ENCODE measurements at places on chromosomes 16 and 17.

- no peak for DNase-seq
Observed at GRCh38 chr16:4328782-4329775, 13.2 kb downstream of the GLIS2 start.

DNA sequence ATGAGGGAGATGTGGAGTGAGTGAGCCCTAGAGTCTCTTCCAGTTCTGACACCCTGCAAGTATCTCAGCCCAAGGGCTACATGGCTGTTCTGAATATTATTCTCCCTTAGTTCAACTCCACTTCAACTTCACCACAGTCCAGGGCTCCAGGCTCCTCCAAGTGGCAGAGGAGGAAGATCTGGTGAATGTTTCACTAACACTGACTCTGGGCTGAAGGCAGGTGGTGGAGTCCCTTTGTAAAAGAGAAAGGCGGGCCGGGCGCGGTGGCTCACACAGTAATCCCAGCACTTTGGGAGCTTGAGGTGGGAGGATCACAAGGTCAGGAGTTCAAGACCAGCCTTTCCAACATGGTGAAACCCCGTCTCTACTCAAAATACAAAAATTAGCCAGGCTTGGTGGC lies 13.6 kb downstream of the CCDC92B start:
- DNase-seq = no peak

GRCh38 chr16:24493821-24494220 lies 45.5 kb upstream of the RBBP6 start:
- no peak for DNase-seq

GRCh38 chr17:1861391-1862010 lies 31.7 kb downstream of the RPA1 start:
- no peak for DNase-seq

DNA sequence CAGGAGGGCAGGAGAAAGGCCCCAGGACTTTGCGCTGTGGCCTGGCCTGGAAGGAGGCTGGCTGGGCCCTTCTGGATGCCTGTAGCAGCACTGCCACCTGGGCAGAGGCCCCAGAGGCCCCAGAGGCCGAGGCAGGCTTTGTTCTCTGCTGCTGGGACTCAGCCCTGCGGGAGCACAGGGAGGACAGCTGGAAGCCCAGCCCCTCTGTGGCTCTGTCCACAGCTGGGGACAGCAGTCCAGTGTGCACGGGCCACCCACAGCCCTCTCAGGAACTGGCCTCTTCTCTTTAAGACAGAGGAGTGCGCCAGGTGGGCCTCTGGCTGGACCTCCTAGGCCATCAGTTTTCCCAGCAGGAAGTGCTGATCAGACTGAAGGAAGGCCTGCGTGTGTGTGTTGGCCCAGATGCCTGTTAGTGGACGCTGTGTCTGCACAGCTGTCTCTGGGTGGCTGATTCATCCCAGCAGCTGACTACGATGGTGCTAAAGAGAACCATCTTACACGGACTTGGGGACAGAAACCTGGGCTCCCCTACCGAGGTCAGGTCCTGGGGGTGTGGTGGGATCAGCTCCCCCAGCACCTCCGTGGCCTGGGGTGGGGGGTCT lies 26.9 kb upstream of the ZNF750 start:
- no peak for DNase-seq

Measured in prostate gland (tissue), 2 donors.